ENCODE measurements at places on chromosomes 3 and 15.

DNA sequence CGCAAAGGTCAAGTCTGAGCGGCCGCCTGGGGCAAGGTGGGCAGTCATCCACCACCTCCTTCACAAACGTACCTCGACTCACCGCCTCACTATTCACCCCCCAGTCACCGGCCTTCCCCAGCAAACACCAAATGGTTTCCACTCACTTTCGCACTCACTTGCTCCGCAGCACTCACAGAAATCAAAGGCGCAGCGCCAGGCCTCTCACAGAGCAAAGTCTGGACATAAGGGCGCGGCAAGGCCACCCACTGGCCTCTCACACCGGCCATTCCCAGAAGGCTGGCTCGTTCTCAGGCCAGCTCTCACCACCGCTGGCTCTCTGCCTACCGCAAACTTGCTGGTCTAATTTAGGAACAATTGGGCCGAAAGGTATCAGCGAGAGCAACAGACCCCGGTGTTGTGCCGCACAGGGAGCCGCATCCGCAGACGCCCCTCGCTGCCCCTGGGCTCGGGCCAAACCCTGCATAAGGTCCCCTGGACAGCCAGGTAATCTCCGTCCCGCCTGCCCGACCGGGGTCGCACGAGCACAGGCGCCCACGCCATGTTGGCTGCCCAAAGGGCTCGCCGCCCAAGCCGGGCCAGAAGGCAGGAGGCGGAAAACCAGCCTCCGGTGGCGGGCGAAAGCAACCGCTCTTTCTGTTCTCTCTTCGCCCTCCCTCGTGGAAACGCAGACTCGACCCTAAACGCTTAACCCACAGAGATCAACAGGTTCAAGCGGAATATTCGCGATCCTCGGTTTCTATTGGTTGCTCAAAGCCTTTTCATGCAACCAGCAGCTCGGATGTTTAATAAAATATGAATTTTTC is 2.9 kb downstream of the SHOX2 start:
- no peak for DNase-seq

DNA sequence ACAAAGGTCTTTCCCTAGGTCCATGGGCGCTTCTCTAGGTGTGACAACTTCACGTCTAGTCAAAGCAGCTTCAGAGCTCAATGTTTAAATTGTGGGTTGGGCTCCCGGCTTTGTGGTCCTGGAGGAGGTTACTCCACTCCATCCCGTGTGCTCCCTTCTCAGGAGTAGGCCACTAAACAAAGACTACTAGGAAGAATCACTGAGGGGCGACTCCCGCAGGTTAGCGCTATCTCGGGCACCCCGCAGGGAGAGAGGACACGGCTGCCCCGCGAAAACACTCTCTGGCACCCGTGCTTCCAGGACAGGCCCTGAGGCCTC is 500 bp downstream of the PARP6 start:
- DNase-seq = no peak

- DNase-seq = no peak
Measured at GRCh38 chr15:68638953-68639515, 60.2 kb downstream of the CORO2B start.

DNA sequence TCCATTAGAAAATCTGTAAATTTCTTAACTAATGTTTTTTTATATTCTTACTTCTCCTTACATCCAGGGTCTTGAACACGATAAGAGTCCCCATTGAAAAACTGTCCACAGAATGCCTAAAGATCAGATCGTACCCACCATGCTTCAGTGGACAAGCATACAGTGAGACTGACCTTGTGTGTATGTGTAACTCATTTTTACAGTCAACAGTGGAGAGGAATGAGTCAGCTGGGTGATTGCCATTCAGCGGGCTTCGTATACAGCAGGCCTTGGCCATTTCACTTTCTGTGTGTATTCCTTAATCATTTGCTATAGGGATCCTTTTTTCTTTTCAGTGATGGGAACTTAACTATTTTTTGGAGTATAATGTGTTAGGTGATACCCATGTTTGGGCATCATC is 10.6 kb downstream of the PARP14 start:
- DNase-seq = no peak

DNA sequence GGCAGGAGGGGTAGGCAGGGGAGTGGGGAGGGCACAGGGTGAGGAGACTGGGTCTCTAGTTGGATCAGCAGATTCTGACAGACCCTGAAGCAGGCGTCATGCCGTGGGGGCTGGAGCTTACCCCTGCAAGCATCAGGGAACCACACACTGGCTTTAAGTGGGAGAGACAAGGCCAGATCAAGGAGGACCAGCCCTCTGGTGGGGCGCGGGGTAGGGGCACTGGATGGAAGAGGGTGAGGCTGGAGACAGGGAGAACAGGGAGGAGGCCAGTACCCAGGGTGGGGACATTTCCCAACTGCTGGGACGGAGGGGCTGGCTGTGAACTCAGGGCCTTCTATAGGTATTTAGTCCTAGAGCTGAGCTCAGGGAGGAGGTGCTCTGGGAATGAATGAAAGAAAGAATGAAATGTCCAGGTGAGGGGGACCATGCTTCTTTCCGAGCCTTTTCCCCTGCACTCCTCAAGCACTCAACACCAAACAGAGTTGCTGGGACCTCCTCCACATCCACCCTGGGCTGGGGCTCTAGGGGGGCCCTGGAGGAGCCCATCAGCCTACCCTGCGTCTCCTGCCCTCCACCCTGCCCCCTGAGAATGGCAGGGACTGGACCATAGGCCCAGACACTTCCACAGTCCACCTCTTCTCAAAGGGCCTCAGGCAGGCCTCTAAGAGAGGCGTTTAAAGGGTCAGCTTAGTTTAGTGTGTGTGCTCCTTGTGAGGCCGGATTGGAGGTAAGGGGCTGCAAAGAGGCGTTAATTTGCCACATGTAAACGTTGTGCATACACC is 49.0 kb upstream of the FGD5 start:
- no peak for DNase-seq

DNA sequence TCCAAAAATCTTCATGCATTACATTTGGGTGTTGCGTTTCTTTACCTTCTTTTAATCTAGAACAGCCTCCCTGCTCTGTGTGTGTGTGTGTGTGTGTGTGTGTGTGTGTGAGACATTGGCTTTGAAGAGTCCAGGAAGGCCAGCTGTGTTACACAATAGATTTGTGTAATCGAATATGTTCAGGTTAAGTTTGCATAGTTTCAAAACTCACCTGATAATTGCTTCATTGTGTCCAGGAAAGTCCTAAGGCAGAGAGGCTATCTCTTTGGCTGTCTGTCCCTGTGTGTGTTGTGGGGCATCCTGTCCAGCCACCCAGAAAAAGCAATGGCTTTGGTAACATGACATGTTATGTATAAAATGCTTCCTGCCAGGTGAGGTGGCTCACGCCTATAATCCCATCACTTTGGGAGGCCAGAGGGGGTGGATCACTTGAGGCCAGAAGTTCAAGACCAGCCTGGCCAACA is 37.5 kb downstream of the ZNF710 start:
- no peak for DNase-seq

DNA sequence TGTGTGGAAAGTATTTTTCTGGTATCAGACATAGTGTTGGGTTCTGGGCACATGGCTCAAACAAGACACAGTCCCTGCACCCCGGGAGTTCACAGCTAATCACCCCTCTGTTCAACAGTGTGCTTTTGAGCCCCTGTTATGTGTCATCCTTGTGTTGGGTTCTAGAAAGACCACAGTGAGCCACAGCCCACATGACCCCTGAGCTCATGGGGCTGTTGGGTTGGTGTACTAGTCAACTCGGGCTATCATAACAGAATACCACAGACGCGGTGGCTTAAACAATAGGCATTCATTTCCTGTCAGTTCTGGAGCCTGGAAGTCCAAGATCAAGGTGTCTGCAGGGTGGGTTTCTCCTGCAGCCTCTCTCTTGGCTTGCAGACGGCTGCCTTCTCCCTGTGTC is 100.0 kb downstream of the DNAJB8 start:
- DNase-seq = no peak

GRCh38 chr15:50260969-50261496 is 4.5 kb downstream of the HDC start:
- no peak for DNase-seq

DNA sequence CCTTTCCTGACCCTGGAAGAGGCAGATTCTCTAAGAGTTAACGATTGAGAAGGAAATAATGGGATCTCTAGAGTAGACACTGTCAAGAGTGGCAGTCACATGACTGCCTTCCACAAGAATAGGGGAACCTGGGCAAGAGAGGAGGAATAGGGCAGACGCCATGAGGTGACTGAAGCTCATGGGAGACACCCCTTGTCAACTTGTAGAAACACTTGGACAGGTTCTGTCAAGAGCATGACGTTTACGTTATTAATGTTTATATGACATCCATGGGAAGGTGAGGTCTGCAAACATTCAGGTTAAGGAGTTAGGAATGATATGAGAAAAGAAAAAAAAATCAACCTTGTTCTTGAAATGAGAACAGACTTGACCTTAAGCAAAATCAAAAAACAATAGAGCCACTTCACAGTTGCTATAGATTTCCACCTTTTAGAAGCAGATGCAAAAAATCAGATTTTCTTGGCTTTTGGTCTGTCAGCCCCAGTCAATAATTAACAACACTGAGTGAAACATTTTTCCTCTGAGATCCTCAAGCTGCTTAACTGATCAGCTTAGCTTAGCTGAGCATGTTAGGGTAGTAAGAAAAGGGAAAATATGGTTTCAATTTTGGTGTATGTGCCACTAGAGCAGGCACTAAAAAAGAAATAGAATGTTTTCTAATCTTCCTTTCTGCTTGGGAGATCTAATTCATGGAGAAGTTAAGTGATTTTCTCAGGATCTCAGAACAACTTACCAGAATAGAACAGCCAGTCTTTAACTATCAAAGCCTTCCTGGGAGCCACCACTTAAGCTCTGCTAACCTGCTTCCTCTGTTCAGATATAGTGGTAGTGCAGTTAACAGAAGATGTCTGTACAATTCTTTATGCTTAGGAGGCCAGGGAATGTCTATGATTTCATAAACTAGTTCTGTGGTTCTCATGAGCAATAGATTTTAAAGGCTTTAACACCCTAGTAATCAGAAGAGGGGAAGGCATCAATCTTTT is 116.9 kb downstream of the B3GALNT1 start:
- no peak for DNase-seq

DNA sequence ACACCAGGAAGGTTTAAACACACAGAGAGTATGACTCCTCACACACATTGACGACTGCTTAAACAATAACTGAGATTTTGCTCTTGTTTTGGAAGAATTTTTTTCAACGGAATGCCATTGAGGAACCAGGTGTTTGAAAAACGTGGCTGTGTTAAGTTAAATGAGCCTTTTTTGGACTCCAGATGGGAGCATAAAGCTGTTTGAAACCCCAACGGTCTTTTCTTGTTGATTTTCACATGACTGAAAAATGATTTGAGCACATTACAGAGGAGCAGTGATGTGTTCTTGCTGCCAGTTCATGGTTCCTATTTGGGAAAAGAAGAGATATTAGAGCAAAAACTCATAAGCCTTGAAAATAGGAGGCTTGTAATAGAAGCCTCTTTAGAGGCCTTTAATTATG is 97.8 kb upstream of the SELENOK start:
- no peak for DNase-seq

DNA sequence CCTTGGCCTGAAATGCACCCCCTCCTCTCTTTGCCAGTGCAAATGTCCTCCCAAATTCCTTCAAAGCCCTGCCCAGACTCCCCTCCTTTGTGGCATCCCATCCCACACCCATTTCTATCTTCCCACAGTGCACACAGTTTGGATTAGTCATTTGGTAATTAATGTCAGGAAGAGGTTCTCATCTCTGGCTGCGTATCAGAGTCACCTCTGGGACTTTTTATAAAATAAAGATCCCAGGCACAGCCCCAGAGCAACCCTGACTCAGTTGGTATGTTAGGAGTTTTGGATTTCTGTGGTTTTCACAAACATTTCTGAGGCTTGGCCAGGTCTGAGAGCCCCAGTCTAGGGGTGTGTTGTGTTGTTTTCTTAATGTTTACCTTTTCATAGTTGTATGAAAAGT is 41.6 kb downstream of the C3orf20 start:
- DNase-seq = no peak

DNA sequence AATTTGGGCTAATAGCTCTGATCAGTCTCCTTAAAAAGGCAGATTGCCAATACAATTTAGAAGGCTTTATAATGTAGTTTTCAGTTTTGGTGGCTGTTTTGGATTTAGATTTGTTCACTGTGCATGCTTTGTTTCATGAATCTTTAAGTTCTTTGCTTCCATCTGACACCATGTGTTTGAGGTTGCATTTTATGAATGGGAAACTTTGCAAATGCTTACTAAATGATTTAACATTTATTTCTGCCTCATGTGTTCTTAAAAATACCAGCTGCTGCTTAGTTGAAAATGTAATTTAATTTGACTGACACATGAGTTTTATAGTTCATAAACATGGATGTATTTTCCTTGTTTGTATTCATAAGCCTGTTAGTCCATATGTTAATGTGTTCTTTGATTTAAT is 78.6 kb downstream of the RNF13 start:
- no peak for DNase-seq

- no peak for DNase-seq
Measured at GRCh38 chr3:118408431-118408830, 626.2 kb downstream of the IGSF11 start.

DNA sequence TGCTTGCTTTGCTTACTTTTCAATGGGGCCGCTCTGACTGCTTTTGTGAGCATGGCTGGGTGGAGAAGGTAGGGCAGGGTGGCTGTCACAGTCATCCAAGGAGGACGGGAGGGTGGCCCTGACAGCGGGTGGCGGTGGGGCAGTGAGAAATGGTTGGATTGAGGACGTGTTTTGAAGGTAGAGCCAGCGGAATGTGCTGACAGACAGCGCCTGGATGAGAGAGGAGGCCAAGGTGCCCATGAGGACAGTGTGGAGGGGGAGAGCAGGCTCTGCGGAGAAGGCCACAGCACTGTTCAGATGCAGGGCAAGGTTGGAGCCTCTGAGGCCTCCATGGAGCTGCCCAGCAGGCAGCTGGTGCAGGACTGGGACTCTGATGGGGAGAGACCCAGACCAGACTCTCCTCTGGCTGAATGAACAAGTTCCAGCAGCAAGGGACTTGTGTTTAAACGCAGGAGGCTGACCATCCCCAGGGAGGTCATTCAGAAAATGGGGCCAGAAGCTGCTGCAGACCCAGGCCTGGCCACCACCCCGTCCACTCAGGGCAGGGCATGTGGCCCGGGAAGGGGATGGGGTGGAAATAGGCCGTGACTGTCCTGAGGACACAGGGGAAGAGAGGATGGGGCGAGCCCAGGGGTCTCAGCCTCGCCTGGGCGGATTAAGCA is 120.3 kb upstream of the PRR20G start:
- no peak for DNase-seq
